ENCODE measurements at places on chromosomes 16 and 17.

DNA sequence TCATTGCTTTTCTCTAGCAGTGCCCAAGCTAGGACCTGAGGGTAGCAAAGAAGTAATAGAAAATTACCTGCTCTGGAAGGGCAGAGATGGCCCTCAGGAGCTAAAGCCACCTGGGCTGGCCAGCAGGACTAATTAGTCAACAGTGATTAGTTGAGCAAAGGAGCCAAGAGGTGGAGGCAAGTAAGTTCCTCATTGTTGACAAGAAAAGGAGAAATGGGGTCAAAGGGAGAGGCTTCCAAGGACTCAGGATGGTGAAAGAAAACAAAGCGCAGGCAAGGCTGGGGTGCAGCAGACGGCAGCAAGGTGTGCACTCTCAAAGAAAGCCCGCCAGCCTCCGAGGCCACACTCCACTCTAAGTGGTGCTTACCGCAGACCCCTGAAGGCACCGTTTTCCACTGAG is 44.6 kb downstream of the CMTM4 start:
- DNase-seq, result no peak

DNA sequence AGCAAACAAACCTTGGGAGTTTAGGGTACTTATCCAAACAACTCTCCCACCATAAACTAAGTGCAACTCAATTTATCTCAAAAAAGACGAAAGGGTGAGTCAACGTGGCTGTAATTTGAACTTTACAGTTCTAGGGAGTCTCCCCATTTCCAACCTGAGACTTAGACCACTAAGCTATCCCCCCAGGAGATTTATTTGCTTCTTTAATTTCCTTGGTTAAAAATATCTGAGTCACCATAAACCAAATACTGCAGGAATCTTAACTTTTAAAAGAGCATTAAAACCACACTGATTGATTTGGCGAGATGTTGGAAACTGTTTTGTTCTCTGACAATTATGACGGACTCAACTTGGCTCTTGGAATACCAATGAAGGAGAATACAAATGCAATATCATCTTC is 299.3 kb upstream of the SOX9 start:
- DNase-seq, result no peak

DNA sequence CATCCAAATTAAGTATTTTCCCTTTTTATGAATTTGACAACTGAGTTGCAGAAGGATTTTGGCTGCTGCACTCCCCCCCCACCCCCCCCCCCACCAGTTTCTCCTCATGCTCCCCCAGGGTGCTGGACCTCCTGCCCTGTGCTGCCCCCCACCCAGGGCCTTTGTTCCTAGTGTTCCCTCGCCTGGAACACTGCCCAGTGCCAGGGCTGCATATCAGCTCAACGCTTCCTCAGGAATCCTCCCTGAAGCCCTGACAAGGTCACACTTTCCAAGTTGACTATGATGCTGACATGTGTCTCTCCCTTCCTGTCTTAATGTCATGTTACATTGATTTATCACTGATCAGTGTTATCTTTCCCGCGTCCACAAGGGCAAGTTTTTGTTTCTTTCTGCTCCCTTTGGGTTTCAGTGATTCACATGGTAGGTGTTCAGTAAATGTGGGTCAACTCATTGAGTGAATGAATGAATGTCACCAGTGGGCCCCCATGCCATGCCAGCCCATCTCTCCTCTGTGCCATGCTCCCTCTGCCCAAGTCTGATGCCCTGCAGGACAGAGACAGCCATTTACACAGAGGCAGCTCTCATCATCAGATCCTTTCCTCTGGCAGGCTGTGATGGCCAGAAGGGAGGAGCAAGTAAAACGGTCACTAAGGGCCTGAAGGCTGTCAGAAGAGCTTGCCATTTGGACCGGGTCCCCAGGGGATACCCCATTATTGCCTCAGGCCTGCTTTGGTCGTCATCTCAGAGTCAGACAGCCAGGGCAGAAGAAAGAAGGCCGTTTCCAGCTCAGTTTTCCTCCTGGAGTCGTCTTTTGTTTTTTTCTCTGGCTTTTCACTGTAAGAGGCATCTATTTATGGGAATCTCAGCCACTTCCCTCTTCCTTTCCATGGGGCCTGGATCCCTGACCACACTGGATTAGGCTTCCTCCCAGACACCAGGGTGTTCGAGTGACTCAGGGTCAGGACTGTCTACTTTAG is 386.2 kb downstream of the SNX29 start:
- DNase-seq, result no peak

DNA sequence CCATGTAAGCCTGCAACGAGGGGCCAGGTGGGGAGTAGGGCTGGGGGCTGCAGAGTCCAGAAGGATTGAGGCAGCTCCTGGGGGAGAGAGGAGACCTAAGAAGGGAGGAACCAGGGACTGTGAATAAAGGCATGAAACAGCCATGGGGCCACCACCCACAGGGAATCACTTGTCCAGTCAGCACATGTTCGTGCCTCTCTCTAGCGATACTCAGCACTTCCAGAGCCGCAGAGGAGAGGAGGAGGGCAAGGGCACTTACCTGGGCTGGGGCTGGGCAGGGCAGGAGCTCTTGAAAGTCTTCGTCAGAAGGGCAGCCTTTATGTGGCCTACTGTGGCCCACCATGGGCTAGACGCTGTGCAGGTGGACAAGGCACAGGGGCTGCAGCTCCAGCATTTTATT is 24.2 kb downstream of the CACNA1G start:
- no peak for DNase-seq

GRCh38 chr16:84618581-84619460 is 943 bp upstream of the COTL1 start:
- DNase-seq, result peak; percentile 92

DNA sequence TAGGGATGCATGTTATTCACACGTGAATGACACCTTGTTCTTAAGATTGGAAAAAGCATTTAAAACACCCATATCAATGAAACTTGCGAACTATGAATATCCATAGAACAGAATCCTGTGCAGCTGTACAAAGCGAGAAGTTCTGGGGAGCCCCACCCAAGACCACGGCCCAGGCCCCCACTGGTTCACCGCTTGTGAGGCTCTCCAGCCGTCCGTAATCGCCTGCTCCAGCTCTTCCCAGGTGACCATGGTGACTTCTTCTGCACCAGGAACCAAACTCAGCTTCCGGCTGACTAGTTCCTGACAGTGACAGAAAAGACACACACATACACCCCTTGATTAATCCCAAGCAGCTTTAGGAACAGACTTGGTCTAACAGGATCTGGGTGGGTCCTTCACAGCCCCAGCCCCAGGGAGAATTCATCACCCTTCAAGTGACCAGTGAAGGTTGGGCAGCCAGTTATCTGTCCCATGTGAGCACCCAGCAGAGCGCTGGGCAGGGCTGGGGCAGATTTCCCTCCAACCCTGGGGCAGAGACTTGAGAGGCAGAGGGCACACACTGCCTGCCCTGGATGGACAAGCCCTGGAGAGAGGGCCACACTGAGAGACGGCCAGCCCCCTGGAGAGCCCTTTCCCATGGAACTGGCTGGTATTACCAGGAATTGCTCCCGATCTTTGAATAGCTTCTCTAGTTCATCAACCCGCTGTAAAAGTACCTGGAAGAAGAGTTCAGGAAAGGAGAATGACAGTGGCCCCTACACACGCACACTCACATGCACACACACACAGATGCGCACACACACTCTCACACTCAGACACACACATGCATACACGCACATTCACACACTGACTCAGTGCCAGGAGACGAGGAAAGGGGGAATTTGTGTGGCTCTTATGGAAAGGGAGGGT is 3.6 kb downstream of the QRICH2 start:
- DNase-seq, result no peak

DNA sequence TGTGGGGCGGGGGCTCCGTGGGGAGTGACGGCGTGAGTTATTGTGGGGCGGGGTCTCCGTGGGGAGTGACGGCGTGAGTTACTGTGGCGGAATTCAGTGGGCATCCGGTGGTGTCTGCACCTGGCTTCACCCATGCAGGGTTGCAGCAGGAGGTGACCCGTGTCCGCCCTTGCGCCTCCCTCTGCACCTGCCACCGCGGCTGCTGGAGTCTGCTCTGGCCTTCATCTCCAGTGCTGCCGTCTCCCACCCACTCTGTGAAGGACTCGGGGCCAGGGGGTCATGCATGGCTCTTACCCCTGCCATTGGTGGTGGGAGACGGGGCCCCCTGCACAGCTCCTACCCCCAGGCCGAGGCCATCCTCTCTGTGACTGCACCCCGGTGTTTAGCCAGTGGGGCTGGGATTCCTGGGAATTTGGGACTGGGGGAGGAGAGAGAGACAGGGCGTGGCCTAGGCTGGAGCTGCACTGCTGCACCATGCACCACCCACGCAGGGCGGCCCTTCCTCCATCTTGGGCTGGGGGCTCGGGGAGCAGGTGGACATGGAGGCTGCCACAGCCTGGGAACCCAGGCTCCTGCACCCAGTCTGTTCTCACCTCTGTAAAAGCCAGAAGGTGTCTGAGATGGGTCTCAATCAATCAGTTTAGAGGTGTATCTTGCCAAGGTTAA is 1.3 kb upstream of the PABPN1L start:
- no peak for DNase-seq
